ENCODE measurements at places on chromosomes 7 and 10.

- no peak for DNase-seq
Measured at GRCh38 chr7:17620566-17620965, 319.7 kb downstream of the SNX13 start.

GRCh38 chr7:131508754-131509486 lies 47.5 kb downstream of the PODXL start:
- no peak for DNase-seq

GRCh38 chr10:65325913-65326312 lies 1599.9 kb upstream of the LRRTM3 start:
- DNase-seq, result no peak

GRCh38 chr7:109246330-109247077 lies 676.8 kb downstream of the DNAJB9 start:
- no peak for DNase-seq

DNA sequence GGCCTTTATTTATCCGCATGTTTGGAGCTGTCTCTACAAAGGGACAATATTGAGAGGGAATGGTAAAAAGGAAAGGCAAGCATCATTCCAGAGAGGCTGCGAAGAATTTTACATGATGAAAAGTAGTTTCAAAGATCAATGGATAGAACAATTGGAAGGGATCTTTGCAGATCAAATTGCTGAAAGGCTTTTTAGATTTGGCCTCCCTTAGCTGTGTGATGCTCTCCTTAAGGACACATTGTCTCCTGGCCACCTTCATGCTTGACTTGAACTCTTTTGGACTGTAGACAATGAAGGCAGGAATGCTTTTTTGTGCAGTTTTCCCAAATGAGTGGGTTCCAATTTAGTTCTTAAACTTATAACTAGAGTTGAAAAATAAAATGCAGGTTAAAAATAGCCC lies 344.7 kb downstream of the ARL4A start:
- DNase-seq, result no peak

DNA sequence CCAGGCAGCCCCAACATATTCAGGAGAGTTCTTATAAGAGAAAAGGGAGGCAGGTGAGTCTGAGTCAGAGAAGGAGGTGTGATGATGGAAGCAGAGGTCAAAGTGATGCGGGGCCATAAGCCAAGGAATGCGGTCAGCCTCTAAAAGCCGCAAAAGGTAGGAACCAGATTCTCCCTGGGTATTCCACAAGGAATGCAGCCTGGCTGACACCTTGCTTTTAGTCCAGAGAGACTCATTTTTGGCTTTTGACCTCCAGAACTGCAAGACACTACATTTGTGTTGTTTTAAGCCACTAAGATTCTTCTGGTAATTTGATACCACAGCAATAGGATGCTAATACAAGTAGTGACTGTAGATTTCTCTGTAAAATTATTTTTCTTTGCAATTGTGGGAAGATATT lies 151.5 kb upstream of the EEPD1 start:
- no peak for DNase-seq

DNA sequence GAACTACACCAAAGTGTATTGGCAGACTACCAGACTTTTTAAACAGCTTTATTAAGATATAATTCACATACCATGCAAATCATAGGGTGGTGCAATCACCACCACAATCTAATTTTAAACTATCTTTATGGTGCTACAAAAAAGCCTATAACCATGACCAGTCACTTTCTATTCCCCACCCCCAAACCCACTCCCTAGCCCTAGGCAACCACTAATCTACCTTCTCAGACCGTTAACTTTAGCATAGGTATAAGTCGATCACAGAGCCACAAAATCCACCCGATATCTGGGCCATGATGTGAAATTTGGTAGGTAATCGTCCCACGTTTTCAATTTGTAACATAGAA lies 536 bp upstream of the POM121 start:
- no peak for DNase-seq

- DNase-seq, result no peak
Measured at GRCh38 chr7:153838591-153838990, 213.6 kb upstream of the DPP6 start.

DNA sequence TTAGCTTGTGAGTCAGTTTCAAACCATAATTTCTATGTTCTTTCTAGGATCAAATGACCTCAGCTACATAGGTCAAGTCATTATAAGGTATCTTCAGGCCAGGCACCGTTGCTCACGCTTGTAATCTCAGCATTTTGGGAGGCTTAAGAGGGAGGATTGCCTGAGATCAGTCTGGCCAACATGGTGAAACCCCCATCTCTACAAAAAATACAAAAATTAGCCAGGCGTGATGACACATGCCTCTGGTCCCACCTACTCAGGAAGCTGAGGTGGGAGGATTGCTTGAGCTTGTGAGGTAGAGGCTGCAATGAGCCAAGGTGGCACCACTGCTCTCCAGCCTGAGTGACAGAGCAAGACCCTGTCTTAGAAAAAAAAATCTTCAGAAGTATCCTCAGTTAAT lies 362.3 kb downstream of the GATA3 start:
- DNase-seq, result no peak

GRCh38 chr10:1247598-1248261 lies 191.5 kb downstream of the WDR37 start:
- no peak for DNase-seq

DNA sequence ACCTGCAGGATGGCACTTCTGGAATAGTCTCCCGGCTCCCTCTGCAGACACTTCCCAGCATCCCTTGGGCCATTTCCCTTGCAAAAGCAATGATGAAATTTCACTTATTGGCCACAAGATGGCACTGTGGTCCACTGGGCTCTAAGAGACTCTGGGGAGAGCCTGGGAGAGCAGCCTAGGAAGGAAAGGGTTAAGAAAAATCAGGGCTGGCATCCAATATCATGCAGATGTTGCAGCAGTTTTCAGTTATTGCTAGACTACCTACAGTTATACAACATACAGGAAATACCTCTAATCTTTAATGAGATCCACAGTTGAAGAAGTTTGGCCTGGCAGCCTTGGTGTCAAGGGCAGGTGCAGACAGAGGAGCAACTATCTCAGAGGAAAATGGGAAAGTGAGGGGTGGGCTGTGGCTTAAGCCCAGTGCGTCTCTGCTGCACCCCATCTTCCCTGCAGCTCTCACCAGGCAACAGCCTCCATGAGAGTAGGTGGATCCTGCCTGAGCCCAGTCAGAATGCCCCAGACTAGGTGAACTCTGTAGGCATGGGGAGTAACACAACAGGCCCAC lies 100.2 kb upstream of the PRSS58 start:
- DNase-seq, result no peak

GRCh38 chr10:84543948-84544347 lies 215.6 kb downstream of the CCSER2 start:
- DNase-seq, result no peak

DNA sequence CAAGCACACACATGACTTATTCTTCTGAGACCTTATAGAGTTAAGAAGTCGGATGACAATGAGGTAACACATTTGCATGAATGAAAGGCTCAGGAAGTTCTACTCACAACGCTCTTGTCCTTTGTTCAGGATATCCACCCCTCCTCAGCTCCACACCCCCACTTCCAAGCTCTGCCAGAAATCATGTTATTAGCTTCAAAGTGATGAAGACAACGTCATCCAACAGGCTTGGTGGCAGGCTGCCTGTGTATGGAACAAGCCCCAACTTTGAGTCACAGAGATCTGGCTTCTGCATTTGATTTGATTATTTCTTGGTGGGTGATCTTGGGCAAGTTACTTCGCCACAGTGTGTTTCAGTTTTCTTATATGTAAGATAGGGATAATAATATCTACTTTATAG lies 12.4 kb upstream of the BMPER start:
- DNase-seq, result no peak

GRCh38 chr10:52541006-52541473 lies 227.0 kb downstream of the DKK1 start:
- no peak for DNase-seq

DNA sequence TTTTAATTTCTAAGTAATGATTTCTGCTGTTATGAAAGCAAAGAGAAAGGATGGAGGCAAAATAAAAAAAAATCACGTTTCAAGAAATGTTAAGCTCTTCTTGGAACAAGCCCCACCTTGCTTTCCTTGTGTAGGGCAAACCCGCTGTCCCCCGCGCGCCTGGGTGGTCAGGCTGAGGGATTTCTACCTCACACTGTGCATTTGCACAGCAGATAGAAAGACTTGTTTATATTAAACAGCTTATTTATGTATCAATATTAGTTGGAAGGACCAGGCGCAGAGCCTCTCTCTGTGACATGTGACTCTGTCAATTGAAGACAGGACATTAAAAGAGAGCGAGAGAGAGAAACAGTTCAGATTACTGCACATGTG lies 2.4 kb downstream of the ADRB1 start:
- no peak for DNase-seq

DNA sequence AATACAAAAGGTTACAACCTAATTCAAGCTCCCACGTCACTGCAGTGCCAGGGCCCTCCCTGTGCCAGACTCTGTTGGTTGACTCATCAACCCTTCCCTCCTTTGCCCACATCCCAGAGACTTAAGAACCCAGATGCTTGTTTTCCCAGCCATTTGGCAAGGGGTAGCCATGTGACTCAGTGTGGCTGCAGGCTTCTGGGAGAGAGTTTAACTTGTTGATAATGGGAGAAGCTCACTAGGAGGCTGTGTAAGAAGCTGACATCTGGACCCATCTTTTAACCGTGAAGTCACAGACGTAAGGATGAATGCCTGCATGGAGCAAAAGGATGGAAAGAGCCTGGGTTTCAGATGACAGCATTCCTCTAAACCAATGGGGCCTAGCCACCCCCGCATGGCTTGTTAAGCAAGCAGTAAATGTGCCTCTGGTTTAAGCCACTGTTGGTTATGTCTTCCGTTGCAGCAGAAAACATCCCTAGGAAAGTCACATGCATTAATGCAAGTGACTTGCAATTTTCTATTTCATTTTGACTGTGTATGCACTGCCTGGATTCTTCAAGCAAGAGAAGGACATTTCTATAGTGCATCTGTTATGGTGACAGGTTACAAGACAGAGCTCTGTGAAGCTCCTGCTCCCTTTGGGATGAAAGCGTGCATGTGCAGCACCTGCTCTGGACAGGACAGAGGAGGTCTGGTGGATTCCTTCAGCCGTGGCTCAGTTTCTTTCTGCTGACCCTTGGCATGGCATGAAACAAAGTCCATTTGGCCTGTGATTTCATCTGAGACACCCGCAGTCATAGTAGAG lies 57.5 kb upstream of the CREB5 start:
- no peak for DNase-seq
